Activated CD8-positive, alpha-beta memory T cell treated with anti-CD3 and anti-CD28 coated beads for 1 hour (primary cell): ENCODE measurements at places on chromosomes 5 and 9.
A peak's percentile ranks its signal among the peaks of the same experiment; 100 is the strongest.

DNA sequence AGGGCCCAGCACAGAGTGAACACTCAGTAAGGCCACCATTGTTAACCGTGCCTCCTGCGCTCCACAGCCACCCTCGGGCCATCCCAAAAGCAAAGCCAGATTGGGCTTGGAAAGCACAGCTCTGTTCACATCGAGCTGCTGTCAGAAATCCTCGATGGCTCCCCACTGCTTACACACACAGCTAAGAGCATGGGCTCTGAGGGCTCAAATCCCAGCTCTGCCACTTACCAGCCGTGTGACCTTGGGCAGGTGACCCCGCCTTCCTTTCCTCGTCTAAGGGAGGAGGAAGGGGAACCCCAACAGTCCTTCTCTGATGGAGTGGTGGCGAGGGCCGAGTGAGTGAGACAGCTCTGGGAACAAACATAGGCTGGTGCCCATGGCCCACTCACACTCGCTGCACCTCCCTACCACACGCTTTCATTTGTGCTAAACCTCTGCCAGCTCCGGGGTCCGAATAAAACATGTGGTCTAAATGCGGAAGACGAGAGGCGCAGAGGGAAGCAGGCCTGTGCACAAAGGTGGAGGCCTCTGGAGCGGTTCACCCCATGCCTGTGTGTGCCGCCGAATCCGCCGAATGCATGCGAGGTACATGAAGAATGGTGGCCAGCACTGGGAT, 139.3 kb downstream of the PAX5 start:
- DNase-seq, result no peak

- no peak for DNase-seq
These were observed 1.6 kb upstream of the CFAP90 start for GRCh38 chr5:7852542-7852941.

DNA sequence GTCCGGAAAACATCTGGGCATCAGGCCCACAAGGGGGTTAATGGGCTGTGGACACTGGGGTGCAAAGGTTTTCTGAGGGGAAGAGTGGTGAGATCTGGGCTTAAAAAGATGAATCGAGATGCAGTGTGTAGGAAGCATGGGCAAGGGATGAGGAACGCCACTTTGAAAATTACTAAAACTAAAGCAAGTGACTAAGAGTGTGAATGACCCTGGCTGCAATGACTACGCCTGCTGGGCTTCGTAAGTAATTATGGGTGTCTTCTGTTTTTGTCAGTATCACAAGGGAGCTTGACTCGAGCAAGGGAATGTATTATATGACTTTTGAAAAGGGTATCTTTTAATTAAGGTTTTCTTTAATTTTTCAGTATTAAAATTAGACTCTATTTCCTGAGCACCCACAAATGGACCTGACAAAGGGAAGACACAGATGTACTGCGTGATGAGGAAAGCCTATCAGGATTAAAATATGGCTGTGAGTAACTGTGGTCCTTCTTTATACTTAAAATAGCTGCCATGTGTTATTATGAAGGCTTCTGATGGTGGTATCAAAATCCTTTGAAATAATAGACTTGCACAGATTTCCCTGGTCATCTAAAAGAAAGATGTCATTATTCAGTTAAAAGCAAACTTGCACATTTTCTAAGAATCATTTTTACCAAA, 4.2 kb downstream of the CTXN3 start:
- no peak for DNase-seq

GRCh38 chr9:78549711-78550110, 252.8 kb downstream of the PSAT1 start:
- no peak for DNase-seq

- DNase-seq, result no peak
These were observed 27.0 kb downstream of the PRUNE2 start for GRCh38 chr9:76878933-76879332.

- no peak for DNase-seq
These were observed 32.1 kb upstream of the SARDH start for GRCh38 chr9:133770076-133770777.

- no peak for DNase-seq
These were observed 117.2 kb downstream of the CDC42SE2 start for GRCh38 chr5:131381021-131381420.

DNA sequence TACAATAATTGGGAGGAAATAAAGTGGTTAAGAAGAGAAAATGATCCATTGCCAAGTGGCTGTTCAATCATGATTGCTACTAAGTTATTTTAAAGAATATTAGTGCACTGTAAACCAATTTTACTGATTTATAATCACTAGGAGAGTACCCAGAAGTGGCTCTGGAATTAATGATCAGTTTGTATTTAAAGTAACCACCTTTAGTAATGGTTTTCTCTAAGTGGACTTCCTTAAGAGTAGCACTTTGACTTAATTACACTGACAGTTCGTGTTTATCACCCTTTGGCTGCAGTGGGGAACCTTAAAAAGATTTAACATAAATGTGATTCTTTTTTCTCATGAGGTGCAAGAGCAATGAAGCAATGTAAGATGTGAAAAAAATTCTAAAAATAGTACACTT, 310.8 kb downstream of the CDH12 start:
- no peak for DNase-seq

DNA sequence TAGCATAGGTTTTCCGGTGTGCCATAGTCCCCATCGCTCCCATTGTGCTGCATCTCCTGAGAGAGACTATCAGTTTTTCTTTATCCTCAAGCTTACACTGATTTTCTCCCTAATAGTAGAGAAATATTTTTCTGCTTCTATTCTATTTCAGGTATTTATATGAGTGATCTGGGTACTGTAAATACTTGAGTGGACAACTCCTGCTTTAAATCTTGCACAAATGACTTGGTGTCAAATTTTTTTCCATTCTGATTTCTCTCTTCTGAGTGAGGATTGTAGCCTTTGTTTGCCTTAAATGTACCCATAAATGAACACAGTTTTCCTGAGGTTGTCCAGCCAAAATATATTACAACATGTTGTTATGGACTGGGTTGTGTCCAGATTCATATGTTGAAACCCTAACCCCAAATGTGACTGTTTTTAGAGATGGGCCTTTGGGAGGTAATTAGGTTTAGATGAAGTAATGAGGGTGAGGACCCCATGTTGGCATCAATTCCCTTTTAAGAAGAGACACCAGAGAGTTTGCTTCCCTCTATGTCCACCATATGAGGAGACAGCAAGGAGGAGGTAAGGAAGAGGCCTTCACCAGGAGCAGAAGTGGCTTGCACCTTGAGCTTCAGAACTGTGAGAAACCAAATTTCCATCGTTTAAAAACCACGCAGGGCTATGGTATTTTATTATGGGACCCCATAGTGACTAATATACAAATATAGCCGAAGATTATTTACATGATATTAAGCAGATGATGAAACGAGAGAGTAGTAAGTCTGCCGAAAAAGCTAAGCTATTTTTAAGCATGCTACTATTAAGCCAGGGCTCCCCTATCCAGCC, 336.4 kb upstream of the MPDZ start:
- no peak for DNase-seq

GRCh38 chr5:2537378-2538145, 213.9 kb downstream of the IRX2 start:
- DNase-seq, result no peak

GRCh38 chr5:137621861-137622823, 113.7 kb downstream of the KLHL3 start:
- no peak for DNase-seq

- no peak for DNase-seq
These were observed 39.9 kb downstream of the SLIT3 start for GRCh38 chr5:169260896-169261569.

GRCh38 chr5:95949810-95950209, 11.8 kb downstream of the ELL2 start:
- DNase-seq, result no peak

GRCh38 chr5:79030663-79031484, 38.6 kb downstream of the DMGDH start:
- DNase-seq, result no peak

- DNase-seq, result no peak
These were observed 10.4 kb upstream of the CRB2 start for GRCh38 chr9:123345567-123345955.

DNA sequence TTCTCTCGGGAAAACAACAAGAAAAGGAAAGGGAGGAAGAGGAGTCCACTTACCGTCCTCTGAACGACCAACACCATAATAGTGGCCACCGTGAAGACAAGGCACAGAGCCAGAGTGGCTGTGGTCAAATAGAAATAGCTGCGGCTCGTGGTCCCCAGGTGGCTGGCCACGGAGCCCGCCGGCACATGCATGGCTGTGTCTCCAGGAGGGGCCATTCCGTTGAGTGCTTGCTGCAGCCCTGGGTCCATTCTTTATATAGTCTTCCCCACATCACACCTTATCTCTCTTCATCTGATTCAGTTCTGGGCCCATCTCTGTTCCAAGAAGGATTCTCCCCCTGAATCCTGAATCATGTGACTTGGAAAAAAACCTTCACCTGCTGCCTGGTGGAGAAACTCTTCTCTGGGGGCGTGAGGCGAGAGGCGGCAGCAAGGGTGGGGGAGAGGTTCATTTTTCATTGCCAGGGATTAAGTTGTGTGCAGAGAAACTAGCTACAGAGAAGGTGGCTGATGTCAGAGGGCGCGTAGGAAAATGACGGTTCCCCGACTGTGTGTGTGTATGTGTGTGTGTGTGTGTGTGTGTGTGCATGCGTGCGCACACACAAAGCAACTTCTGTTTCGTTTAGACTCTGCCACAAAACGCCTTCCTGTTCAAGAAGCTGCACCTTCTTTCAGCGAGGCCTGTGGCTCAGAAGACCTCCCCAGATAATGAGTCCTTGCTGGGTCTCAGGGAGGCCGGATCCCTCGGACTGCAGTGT, at the start of gene TNFSF8:
TSS of gene TNFSF8 (minus strand) at position 536 of the 757 bp plus-strand sequence. CDS start at position 248, 288 bp downstream.
- peak; percentile 55 for DNase-seq

DNA sequence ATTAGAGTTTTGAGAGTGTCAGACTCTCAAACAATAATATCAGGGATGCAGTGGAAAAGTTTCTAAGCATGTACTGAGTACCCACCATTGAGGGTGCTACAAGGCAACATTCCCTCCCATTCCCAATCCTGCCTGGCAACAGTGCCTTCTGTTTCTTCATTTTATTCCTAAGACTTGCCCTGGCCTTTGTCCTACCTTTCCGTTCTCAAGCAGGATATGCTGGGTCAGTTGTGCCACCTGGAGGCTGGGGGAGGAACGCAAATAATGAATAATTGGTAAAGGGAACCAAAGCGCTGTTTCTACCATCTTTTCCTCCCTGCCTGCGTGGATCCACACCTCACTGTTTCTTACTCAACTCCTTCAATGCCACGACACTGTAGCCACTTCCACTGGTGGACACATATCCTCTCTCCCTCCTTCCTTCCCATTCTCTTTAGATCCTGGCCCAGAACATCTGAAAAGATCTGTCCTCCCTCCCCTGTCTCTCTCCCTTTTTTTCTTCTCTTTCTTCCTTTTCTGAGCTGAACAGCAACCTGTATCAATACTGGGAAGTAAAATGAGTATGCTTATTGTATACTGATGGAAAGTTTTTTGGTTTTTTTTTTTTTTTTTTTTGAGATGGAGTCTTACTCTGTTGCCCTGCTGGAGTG, 149.5 kb downstream of the C9orf152 start:
- DNase-seq, result no peak

GRCh38 chr9:84485539-84485938, 145.0 kb upstream of the SLC28A3 start:
- no peak for DNase-seq

GRCh38 chr5:39167141-39167971, 52.0 kb downstream of the FYB1 start:
- DNase-seq, result no peak

DNA sequence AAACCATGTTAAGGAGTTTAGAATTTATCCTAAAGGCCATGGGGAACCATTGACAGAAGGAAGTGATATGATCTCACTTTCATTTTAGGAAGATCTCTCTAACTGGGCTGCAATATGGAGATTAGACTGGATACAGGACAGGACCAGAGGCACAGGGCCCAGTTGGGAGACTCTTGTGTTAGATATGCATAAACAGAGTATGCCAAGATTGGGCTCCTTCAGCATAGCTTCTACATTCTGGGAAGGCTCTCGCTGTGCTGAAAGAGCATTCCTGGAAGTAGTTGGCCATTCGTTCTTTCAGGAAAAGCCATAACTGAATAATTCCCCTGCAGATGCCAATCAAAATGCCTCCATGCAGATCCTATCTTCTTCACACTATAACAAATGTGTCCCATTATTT, 204.5 kb downstream of the CWC27 start:
- no peak for DNase-seq

DNA sequence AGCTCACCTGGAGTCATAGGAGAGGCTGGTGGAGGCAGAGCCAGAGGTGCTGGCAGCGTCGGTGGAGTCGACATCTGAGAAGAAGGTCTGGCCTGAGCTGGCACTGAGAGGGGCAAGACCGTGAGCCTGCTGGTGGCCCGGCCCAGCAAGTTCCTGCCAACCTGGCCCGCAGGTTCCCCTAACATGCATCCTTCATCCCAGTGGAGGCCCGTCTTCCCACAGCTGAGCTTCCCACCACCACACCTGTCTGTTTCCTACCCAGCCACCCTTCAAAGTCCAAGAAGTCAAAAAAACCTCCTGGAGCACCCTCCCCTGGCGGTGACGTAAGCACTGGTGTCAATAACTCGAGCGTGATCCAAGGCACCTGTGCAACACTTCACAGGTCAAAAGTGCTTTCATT, 16.9 kb downstream of the PHF19 start:
- DNase-seq, result no peak

- no peak for DNase-seq
These were observed 23.9 kb downstream of the RNF130 start for GRCh38 chr5:180047667-180048066.

DNA sequence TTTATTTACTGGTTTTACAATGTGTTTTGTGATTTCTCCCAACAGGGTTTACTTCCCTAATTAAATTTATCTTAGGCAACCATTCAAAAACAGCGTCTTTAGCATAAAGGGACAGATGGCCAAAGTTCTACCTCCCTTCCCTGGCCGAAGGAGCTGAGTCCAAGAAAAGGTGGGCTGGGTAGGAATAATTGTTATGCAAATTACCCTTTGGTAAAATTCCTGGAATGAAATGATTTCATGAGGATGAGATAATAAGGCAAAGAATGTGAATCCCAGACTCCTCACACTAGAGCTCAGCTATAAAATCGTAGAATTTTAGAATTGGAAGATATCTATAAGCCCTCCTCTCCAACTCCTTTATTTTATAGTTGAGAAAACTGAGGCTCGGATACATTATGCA, 119.6 kb downstream of the SGCD start:
- DNase-seq, result no peak

GRCh38 chr5:65111961-65112658, 343.4 kb downstream of the CWC27 start:
- DNase-seq, result no peak

DNA sequence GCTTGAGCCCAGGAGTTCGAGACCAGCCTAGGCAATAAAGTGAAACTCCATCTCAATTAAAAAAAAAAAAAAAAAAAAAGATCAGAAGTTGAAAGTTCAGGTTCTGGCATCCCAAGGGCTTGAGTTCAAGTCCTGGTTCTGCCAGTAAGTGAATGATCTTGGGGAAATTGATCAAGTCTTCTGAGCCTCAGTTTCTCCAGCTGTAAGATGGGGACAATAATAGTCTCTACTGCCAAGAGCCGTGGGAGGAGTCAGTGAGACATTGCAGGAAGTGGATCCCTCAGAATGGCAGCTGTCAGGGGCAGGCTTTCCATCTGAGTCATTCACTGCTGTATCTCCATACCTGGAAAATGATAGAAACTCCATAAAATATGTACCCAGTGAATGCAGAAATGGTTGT, 37.8 kb upstream of the FUBP3 start:
- no peak for DNase-seq

- DNase-seq, result no peak
These were observed 55.5 kb upstream of the FST start for GRCh38 chr5:53424686-53425615.
